ENCODE measurements at places on chromosomes 11 and 22.

GRCh38 chr22:24681236-24681635 is 78.2 kb downstream of the GGT1 start:
- DNase-seq = no peak

DNA sequence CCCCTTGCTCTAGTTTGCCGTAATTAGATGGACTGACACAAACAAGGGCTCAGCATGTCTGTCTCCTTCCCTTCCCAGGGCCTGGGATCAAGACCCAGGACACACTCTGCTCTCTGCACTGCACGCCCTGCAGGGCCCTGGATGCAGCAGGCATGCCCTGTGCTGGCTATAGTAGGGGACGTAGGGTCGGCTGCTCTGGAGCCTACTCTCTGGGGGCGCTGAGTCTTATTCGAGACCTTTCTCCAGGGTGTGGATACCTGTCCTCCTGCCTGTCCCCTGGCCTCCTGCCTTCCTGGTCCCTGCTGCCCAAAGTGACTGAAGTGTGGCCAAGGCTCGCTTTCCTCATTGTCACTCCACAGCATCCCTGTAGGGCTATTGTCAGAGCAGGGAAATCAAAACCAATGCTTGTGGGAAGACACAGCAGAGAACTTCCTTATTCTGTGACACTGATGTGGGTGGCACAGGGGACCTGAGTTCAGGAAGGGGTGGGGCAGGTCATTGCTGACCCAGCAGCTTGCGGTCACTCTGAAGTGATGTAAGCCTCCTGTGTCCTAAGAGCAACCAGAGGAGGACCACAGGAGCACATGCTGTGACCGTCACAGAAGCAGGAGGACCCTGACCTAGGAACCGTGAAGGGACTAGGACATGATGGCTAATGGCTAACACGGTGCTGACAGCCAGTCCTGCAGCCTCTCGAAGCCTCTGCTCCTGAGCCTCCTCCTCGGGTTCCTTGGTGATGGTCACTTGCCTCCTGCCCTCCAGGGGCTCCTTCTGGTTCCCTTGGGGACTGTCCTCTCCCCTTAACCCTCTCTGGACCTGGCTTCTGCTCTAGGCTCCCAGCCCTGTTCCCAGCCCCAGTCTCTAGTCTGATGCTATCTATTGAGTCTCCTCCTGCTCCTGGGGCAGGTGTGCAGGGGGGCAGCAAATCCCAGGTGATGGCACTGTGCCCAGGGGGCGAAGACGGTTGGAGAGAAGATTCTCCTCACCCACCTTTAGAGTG is 10.3 kb downstream of the APOBEC3A start:
- DNase-seq = no peak

DNA sequence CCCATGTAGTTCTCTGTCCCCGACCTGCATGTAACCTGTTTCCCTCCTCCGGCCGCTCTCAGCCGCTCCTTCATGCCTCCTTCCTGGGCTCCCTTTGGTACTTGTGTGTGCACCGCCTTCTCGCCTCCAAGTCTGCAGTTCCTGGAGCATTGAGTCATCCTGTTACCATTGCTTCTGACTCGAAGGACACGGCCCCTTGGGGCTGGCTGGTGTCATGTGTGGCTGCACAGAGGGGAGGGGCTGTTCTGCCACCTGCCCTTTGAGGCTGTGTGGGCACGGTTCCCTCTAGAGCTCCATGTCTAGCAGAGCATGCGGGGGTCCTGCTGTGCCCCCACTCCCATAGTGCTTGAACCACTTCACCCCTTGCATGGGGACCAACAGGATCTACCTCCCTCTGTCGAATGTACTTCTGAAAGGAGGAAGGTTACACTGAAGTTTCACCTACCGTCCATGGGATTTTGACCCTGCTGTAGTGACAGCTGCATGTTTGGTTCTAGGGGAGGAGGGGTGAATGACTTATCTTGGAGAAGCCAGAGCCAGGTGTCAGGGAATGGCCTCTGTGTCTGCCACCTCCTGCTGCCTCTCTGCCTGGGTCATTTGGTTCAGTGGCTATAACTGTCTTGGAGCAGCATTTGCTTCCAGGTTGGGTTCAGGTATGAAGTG is 39.6 kb downstream of the BCR start:
- DNase-seq = peak; percentile 65

DNA sequence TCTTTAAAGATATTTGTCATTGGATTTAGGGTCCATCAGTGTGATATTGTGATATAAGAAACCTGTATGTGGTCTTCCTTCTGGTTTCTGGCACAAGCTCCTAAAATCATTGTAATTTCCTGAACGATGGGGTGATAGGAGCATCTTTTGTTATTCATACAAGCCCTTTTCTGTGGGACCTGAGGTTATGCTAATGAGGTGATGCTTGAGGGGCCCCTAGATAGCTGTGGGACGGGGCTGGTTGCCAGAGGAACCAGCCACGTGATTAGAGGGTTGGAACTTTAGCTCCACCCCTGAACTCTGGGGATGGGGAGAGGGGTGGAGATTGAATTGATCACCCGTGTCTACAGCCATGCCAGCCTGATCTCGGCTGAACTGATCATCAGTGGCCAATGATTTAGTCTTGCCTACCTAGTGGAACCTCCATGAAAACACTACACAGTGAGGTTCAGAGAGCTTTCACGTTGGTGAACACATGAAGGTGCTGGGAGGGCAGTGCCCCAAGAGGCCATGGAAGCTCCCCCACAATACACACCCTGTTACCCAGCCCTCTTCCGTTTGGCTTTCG is 62.8 kb downstream of the BCR start:
- peak; percentile 69 for DNase-seq

GRCh38 chr11:109018639-109019038 is 353.8 kb downstream of the DDX10 start:
- DNase-seq = no peak

GRCh38 chr11:126800009-126800408 is 200.6 kb downstream of the KIRREL3 start:
- no peak for DNase-seq

- no peak for DNase-seq
Observed at GRCh38 chr22:32911503-32911902, 110.0 kb downstream of the TIMP3 start.

DNA sequence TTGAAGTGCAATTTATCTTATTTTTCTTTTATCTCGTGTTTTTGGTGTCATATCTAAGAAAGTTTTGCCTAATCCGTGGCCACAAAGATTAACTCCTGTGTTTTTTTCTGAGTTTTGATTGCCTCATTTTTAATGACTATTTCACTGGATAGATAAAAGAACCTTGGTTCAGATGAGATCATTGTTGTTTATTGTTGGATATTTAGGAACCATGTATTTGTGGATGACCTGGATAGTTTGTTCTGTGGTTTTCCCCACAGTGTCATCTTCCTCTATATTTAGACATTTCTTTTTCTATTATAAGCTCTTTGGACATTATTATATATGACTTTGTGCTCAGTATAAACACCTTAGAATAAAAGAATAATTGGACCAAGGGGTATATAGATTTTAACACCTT is 37.2 kb downstream of the PPP6R3 start:
- DNase-seq = no peak

- DNase-seq = no peak
Observed at GRCh38 chr11:130470832-130471706, 22.6 kb downstream of the ADAMTS15 start.

GRCh38 chr11:121038648-121039409 is 14.9 kb downstream of the TBCEL start:
- no peak for DNase-seq

DNA sequence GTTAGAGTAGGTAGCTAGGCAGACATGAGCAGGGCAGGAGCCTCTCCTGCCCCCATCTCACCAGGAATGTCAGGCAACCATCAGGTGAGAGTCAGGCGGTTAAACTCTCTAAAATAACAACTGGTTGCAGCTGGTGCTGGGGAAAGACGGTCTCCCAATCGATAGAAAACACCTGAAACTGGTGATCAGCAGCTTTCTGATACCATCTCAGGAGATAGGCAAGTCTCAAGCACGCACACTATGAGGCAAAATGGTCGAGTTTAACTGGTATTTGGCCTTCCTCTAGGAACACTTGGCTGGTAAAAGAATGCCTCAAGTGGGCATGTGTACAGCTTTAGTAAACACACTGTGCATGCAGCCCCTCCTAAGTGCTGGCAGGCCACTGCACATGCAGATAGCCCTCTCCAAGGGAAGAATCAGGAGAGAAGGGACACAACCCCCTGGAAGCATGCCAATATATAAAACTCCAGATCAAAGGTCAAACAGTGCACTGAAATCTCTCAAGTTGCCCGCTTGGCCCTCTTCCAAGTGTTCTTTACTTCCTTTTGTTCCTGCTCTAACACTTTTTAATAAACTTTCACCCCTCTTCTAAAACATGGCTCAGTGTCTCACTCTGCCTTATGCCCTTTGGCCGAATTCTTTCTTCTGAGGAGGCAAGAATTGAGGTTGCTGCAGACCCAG is 88.7 kb downstream of the USP35 start:
- DNase-seq = no peak

Measured in stimulated activated CD8-positive, alpha-beta memory T cell treated with anti-CD3 and anti-CD28 coated beads, Interleukin-15, amount 100 ng/mL, for 48 hours (primary cell).